ENCODE measurements at places on chromosomes 6 and 20.

GRCh38 chr20:4306206-4306605 lies 290.8 kb upstream of the RNF24 start:
- no peak for DNase-seq

- no peak for DNase-seq
Measured at GRCh38 chr20:49282584-49283171, 4.8 kb upstream of the ZNFX1 start.

DNA sequence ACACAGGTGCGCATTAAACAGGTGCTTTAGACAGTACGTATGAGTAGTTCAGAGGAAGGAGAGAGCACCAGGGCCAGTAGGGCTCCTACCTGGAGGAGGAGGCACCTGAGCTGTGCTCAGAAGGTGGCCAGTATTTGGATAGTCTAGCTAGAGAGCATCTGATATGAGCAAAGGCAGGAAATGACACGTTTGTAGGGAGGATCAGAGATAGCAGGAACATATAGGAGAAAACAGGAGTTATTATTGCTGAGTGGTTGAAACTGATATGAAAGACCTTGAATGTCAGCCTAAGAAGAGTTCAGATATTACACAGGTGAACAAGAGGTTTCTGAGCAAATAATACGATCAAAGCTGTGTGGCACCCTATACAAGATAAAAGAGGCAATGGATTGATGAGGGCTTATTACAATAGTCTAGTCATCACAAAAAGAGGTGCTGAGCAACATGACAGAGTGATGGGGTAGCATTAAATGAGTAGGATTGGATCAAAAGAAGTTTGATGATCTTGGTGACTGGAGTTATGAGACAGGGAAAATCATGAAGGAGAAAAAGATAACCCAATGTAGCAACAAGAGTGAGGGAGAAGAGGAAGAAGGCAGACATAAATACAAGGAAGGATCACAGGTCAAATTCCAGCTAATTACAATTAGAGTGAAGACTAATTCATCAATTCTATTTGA lies 69.8 kb upstream of the HIVEP1 start:
- DNase-seq, result no peak

GRCh38 chr6:89047473-89047872 lies 33.1 kb upstream of the PNRC1 start:
- no peak for DNase-seq

DNA sequence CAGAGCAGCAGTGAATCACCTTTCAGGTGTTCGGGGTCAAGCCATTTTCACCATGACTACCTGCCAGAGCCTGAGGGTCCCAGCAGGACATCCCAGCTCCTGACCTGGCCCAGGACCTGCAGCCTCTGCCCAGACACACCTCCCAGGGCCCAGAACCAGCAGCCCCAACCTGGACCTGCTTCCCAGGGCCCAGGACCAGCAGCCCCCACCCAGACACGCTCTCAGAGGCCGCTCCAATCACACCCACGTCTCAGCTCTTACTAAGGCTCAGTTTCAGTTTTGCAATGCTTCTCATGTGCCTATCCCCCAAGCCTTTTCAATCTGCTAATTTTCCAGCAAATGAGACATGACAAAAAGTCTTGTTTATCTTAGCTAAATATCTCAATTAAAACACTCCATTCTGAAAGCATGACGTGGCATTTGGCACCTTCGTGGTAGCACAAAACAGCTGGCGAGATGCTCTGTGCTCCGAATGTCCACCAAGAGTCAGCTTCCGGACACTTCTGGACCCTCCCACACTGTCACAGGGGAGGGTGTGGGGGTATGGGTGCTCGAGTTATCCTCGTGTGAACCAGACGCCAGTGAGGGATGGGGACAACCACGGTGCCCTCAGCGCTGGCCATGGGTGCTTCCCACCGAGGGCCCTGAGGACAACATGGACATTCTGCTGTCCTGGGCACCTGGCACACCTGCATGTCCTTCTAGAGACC lies 253.2 kb downstream of the DLL1 start:
- DNase-seq, result no peak

DNA sequence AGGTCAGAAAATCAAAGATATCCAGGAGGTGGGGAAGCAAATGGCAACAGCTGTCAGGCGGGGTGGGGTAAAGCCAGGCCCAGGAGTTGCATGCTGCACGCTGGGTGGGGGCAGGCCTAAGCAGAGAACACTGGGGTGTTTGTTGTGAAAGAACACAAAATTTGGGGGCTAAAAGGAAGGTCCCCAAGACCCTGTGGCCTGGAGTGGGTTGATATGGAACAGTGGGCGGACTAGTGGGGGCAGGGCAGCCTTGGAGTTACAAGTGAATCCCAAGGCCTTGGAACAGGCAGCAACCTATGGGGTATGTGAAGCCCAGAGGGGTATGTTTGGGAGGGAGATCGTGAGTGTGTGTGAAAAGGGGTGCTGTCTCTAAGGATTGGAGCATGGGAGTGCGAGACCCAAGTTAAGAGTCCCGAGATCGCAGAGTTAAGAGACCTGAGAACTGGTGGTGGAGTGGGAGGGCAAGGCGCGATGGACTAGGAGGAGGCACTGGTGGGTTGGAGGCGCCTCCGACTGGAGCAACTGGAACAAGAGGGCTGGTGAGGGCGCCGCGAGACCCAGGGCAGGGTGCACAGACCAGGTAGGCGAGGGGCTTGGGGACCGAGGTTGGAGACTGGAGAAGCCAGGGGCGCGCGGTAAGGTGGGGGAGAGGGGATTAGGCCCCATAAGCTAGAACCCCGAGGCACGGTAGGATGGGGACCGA lies 658 bp downstream of the CUL7 start:
- no peak for DNase-seq

DNA sequence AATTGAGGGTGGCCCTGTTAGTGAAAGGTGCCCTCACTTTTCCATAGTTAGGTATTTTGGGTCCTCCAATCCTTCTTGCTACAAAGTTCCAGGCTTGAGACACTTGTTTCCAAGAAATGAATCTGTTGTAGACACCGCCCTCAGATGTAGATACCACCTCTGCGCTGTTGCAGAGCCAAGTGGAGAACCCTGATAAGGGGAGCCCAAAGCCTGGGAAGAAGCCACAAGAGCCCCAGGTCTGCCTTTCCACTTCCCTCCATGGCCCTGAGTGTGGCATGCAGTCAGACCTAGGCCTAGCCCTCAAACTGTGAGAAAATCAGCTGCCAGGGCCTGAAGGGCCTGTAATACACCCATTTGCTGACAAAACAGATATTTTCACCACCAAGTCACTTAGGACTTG lies 37.1 kb downstream of the DTD1 start:
- DNase-seq, result no peak

DNA sequence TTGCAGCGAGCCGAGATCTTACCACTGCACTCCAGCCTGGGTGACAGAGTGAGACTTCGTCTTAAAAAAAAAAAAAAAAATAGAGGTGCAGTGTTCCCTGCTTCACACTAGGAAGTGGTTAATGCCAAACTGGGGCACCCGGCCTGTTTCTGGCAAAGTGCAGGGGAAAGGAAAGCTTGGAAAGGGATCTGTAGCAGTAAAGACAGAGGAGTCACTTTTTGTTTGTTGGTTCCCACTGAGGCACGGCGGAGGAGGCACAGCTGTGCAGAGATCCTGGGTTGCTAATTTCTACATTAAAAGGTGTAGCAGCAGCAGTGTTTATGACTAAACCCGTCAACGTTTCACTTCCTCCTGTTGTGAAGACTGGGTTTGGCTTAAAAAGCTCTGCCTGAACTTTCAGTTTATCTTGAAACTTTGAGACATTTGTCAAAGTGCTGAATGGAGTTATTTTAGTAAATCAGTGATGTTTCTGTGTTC lies 125.6 kb downstream of the CARMIL1 start:
- no peak for DNase-seq
